ENCODE measurements at places on chromosomes 12 and 14. TPM values are rescaled to one million over a fixed set of nuclear protein-coding genes. Genes with fewer than 3 reads are reported as not detected.

DNA sequence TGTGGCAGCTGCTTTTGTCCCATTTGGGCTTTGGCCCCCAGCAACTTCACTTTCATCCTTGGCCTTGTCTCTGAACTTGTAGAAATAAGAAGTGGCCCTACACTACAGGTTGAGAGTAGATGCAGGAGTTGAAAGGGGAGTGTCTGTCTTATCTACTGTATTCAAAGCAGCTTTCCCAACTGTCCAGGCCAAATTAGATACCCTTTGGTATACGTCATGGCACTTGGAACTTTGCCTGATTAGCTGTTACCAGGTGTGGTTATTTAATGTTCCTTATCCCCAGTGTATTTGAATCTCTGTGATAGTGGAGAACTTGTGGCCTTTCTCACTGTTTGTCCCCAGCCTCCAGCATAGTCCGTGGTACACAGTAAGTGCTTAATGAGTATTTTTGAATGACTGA lies 33.5 kb downstream of the SUDS3 start:
- DNase-seq: no peak

Gene SPRING1
- total RNA-seq: 9.1 TPM

Gene CLECL1
- not detected for total RNA-seq

- no peak for DNase-seq
These were observed 17.1 kb downstream of the POU6F1 start for GRCh38 chr12:51200806-51201205.

GRCh38 chr14:58677001-58677400 lies 39.2 kb downstream of the DACT1 start:
- DNase-seq: no peak

Gene PRKCH
- 43.0 TPM for total RNA-seq

DNA sequence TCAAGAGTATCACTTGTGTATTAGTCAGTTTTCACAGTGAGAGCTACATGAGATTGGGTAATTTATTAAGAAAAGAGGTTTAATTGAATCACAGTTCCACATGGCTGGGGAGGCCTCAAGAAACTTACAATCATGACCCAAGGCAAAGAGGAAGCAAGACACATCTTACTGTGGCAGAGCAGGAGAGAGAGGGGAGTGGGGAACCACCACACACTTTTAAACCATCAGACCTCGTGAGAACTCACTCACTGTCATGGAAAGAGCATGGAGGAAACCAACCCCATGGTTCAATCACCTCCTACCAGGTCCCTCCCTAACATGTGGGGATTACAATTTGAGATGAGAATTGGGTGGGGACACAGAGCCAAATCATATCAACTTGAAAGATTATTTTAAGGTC lies 522.9 kb downstream of the FLRT2 start:
- no peak for DNase-seq

Gene POTEM
- not detected for total RNA-seq

GRCh38 chr14:63205866-63206265 lies 1.6 kb downstream of the RHOJ start:
- DNase-seq: no peak

Gene ADAM20
- 1.2 TPM for total RNA-seq

- DNase-seq: peak; percentile 72
These were observed 665.9 kb downstream of the BCL11B start for GRCh38 chr14:98606041-98606640.

- DNase-seq: no peak
These were observed 9.3 kb upstream of the PRIMA1 start for GRCh38 chr14:93797536-93797935.

DNA sequence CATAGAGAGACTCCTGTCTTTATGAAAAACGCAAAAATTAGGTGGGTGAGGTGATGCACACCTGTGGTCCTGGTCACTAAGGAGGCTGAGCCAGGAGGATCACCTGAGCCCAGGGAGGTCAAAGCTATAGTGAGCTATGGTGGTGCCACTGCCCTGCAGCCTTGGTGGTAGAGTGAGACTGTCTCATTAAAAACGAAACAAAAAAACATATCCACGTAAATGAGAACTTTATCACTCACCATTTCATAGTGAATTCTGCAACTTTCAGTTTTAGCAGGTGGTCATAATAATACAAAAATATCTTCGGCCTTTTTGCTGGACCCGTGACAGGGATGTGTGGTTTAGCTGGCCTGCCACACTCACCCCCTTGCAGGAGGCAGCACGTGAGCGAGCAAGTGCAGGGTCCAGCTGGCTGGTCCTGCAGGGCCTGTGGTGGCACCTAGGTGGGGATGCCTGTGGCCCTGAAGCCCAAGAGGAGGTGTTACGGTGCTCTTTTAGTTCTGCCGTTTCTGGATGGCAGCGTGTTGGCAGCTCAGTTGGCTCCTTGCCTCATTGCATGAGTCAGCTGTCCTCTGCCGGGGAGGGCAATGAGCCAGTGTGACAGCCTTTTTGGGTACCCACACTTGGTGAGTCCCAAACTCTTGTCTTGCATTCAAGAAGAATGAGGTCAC lies 1330.7 kb upstream of the TMEM132C start:
- no peak for DNase-seq

GRCh38 chr12:19323805-19324204 lies 115.5 kb upstream of the AEBP2 start:
- no peak for DNase-seq

DNA sequence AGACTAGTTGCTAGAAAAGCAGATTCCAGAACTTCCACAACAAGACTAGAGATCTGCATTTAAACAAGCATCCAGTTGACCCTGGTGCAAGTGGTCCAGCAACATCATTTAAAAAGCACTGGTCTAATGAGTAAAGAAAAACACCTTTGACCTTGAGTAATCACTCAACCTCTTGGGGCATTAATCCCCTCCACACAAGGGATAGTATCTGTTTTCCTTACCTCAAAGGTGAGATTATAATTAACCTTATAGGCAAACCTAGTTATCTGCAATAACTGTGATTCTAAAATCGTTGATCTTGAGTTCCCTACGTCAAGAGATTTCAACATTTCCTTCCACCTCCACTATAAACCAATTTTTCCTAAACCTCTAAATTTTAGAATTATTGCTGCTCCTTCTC lies 1.1 kb downstream of the KDM5A start:
- DNase-seq: no peak

DNA sequence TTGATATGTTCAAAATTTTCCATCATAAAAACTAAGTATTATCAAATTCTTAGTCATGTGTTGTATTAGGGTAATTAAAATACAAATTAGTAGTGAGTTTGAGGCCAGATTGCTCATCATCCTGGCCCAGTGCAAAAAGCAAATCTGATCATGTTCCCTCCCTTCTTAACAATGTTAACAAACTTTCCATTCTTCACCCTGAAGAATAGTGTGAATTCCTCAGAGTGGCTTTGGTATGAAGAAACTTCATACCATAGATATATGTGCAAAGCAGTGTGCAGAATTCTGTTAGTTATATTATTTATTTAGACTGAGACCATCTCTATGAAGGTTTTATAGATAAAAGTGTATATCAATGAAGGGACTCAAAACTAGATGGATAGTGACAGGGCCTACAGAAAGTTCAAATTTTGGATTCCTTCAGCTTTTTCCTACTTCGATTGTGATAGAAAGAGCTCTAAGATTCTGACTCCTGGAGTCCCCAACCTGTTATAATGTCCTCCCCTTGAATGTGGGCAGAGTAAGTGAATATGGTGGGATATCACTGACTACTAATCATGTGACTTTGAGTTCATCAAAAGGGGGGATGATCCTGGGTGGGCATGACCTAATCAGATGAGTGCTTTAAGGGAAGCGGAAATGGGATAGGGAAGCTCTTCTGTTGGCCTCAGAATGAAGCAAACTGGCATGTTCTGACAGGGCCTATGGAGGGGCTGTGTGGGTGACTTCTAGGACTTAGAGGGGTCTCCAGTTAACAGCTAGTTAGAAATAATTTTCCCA lies 271.4 kb downstream of the BTG1 start:
- no peak for DNase-seq

- no peak for DNase-seq
These were observed 70.9 kb upstream of the PPP4R3A start for GRCh38 chr14:91580876-91581577.

DNA sequence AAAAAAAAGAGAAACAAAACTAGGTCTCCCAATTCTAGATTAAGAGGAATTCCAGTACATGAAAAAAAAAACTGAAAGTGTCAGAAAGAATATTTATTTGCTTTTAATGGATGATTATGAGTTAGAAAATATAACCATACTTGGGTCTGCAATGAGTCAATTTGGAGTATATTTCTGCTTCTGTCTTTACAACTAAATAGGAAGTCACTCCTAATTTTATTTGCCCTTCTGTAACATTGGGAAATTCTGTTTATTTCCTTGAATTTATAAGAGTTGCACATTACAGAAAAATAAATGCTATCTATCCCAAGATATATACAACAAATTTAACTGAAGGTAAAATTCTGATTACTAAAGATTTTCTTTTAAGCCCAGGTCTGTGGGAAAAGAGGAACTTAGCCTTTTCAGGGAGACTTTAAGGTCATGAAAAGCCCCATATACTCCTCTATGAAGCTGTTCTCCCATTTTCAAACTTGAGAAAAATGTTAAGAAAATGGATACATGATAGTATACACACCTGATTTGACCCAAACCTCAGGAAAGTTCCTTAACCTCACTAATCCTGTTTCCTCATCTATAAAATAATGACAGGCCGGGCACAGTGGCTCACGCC lies 7.2 kb downstream of the SINHCAF start:
- no peak for DNase-seq

Gene TTC7B
- 56.0 TPM for total RNA-seq

DNA sequence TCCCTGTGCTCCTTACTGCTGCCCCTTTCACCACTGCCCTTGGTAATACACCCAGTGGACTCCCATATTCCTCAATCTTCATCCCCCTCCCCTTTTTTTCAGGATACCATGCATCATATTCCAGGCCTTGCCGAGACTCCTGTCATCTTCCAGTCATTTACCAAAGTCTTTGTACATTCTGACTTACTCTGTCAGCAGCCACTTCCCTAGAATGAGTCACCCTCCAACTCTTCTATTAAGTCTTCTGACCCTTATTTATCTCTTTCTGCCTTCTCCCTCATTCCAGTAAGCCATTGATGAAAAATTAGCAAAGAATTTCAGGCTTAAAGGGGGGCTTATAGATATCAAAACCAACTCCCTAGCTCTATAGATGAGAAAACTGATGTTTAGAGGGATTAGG lies 128.0 kb downstream of the STXBP6 start:
- DNase-seq: no peak

DNA sequence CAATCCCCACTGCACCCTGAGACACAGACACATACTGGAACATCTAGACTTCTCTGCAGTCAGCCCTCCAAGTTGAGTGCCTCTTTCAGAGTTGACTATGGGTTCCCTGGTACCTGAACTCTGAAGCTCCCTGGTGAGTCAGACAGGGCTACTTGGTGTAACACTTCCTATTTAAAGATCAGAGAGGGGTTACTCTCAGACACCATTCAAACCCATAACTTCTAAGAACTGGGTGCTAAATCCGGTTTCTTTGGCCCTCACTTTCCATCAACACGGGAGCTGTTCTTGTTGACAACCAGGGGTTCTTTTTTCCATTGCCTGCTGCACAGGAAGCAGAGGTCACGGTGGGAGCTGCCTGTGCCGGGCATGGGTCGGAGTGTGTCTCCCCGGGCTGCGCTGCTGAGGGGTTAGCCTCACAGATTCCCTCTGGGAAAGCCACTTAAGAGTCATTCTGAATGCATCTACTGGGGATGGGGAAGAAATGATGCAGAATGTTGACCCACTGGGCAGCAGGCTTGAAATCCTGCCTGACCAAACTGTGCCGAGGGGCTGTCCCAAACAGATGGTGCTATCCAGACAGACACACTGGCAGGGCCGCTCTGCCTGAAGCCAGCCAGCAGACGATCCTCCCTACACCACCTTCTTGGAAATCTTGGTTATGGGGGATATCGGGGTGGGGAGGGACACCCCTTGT lies 74.1 kb downstream of the PITPNM2 start:
- no peak for DNase-seq

DNA sequence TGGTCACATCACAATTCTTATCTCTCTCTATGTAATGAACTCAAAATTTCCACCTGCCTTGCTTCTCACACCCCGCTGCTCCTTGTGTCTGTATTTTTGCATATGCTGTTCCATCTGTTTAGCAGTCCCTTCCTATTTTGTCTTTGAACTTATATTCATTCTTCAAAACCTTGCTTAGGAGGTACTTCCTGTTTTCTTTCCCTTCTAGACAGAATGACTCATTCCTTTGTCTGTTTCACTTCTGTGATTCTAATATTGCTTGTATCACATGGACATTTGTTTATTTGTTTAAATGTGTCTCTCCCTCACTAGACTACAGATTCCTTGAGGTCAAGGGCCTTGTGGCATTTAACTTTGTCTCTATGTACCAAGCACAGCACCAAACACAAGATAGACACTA lies 424.2 kb downstream of the ETNK1 start:
- no peak for DNase-seq

- DNase-seq: no peak
These were observed 7.9 kb downstream of the MIA2 start for GRCh38 chr14:39241637-39242036.

DNA sequence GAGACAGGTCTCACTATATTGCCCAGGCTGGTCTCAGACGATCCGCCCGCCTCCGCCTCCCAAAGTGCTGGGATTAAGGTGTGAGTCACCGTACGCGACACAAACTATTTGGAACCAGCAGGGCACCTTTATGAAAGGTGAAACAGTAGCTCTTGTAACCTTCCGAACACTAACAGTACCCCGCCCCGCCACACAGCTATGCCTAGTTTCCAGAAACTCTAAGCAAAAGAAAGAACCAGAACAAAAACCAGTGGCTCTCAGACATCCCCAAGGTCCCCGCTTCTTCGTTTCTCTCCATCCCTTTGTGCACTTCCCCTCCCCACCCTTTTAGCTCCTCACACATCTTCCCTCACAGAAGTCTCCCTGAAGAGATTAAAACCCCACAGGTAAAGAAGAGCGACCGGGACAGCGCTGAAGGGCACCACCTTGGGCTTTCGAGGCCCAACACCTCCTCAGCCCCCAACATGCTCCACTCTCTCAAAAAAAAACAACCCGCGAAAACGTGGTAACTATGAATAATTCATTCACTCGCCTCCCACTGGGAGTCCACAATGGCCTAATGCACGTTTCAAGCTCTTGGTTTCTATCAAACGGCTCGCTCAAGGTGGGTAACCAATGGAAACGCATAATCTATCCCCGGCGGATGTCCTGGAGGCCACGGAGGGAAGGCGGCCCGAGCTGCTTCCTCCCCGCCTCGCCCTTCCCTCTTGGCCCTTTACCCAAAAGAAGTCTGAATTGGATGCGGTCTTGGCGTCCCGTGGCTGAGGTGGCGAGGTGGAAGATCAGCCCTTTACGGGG lies 877 bp downstream of the BAG5 start:
- no peak for DNase-seq

GRCh38 chr14:73887694-73888459 lies 1.2 kb downstream of the ZNF410 start:
- DNase-seq: no peak

Gene MMP17
- total RNA-seq: 5.2 TPM

Gene KCNJ8
- 17.2 TPM for total RNA-seq

- DNase-seq: no peak
These were observed 20.7 kb downstream of the FAIM2 start for GRCh38 chr12:49882851-49883464.

- no peak for DNase-seq
These were observed 51.3 kb downstream of the MON2 start for GRCh38 chr12:62517887-62518286.
